ENCODE measurements at places on chromosomes 11 and 22.

DNA sequence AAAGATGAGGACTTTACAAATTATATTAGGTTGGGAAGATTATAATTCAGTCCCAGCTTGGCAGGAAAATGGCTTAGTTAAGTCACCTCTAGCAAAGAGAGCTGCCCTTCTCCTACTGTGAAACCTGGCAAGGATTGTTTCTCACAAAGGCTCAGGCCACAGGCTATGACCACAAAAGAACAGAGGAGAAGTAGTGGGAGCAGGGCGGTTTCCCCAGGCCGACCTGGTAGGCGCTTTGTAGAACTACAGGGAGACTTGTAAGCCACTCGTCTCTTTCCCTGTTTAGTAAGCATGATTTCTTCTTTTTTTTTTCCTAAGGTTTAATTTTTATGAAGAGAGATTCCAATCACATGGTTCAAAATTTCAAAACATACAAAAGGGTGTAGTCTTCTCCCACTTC is 4.6 kb downstream of the SNAP29 start:
- no peak for DNase-seq

GRCh38 chr11:30414244-30414643 is 91.3 kb downstream of the ARL14EP start:
- no peak for DNase-seq

DNA sequence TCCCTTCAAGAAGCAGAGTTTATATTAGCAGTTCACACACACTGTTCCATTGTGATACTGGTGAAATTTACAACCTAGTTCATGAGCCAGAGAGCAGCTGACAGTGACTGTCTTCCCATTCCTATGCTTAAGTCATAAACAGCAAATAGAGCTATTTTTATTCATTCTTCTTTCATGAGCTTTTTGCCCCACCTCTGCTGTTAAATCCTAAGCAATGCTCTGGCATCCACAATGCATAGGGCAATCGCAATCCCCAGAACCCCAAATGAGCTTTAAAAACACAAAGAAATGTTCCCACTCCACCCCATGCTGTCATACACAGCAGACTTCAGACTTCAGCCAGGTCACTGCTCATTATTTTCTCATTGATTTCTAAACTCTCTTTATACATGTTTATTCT is 307.5 kb downstream of the ETS1 start:
- no peak for DNase-seq

DNA sequence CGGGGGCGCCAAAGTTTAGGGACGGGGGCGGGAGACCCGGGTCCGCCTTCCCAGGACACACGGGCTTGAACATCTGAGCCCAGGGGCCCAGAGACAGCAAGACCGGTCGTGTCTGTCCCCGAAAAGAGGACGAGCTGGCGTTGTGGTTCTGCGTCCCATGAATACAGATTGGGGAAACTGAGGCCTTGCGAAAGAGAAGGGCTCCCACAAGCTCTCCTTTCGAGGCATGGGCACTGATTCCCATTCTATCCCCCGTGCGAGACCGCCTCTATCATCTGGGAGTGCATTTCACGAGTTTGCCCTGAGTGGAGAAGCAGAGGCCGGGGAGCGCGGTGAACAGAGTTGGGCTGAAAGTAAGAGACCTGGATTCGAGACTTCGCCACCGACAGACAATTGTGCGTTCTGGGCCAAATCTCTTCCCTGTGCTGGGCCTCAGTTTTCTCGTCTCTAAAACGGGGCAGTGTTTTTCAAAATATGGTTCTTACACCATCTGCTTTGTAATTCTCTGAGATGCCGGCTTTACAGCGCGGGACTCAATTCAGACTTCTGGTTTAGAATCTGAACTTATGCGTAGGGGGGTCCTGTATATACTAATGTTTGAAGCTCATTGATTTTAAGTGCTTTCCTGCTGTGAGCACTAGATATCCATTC is 471 bp downstream of the RNF185 start:
- no peak for DNase-seq

GRCh38 chr11:28505232-28505631 is 397.0 kb downstream of the METTL15 start:
- no peak for DNase-seq

DNA sequence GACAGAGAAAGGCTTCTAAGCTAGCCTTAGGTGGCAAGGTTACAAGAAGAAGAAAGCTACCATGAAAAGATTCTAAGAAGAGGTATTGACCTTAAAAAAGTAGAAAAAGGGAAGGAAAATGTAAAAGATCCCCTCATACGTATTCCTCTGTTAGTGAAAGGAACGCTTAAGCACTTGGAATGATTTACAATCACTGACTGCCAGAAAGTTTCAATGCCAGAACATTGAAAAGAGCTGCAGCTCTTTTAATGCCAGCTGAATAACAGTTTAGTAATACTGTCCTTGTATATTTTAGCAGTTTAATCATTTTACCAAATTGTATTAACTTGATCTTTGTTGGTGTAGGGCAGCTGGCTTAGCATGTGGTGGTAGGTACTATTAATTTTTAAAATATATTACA is 650.7 kb downstream of the FAM181B start:
- no peak for DNase-seq

- no peak for DNase-seq
Measured at GRCh38 chr22:30927806-30928205, 40.8 kb downstream of the MORC2 start.

GRCh38 chr11:12232817-12233601 is 122.6 kb downstream of the MICAL2 start:
- DNase-seq = no peak

Data from stimulated activated CD4-positive, alpha-beta T cell treated with anti-CD3 and anti-CD28 coated beads, Interleukin-1b, Interleukin-23, amount 100 ng/mL, for 4 hours (primary cell).